ENCODE measurements at places on chromosomes 3 and 15.

GRCh38 chr3:77602722-77603121, 562.8 kb downstream of the ROBO2 start:
- no peak for DNase-seq

- no peak for DNase-seq
Measured at GRCh38 chr3:11566916-11567315, 76.8 kb downstream of the VGLL4 start.

GRCh38 chr15:61983081-61983480, 77.2 kb downstream of the VPS13C start:
- peak; percentile 29 for DNase-seq

GRCh38 chr3:177551431-177551836, 354.2 kb upstream of the TBL1XR1 start:
- DNase-seq: no peak

- DNase-seq: no peak
Measured at GRCh38 chr3:34650131-34650530, 851.7 kb downstream of the PDCD6IP start.

Data from kidney tubule cell (primary cell).